EL (cell line): ENCODE measurements at places on chromosomes 2 and 18.
A peak's percentile ranks its signal among the peaks of the same experiment; 100 is the strongest.

DNA sequence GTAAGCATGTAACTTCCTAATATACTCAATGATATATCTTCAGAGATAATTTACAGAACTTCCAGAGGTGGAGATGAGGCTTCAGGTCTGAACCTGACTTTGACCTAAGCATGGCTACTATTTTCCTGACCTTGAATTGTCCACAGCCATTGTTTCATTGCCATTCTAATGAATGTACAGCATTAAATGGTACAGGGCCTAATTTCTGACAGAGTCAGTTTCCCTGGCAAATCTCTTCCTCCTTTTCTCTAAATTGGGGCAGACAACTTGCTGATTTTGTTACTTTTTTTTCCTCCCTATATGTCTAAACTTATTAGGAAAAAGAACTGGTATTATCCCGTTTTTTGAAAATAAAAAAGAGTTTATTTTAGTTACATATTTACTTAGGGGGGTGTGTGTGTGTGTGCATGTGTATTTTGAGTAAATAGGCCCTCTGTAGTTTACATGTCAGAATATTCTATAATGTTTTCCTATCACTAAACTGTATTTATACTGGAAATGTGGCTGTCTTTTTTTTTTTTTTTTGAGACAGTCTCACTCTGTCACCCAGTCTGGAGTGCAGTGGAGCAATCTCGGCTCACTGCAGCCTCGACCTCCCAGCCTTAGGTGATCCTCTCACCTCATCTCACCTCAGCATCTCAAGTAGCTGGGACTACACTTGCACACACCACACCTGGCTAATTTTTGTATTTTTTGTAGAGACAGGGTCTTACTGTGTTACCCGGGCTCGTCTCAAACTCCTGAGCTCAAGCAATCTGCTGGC lies 43.3 kb upstream of the SCN9A start:
- DNase-seq: no peak

GRCh38 chr2:171482877-171483276 lies 39.4 kb upstream of the CYBRD1 start:
- DNase-seq: peak; percentile 72

GRCh38 chr2:190984595-190984994 lies 29.4 kb downstream of the STAT1 start:
- peak; percentile 69 for DNase-seq

DNA sequence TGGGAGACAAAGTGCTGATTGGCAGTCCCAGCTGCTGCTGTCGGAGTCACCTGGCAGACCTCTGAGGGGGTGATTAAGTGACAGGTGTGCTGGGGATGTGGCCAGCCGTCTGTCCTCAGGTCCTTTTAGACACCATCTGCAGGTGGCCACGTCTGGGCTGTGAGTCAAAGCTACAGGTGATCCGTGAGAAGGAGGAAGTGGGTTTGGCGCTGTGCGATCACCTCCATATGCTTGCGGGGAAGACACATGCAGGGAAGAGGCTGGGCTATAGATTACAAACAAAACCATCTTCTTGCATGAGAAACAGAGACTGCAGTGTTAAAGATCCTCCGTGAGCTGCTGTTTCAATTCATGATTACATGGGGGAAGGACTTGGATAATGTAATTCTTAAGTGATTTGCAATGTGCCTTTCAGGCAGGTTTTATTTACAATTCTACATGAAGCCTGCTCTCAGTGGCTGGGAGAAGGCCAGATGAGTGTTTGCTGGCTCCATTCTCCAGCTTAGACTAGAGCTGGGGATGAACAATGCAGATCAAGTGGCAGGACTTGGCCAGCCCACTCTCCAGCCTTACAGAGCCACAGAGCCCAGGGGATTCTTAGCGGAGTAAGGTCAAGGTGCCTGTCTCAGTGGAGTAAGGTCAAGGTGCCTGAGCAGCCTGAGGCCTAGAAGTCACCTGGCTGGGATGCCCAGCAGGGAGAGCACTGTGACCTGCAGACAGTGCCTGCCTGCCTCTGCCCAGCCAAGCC lies 87.8 kb downstream of the LYPD1 start:
- DNase-seq: no peak

DNA sequence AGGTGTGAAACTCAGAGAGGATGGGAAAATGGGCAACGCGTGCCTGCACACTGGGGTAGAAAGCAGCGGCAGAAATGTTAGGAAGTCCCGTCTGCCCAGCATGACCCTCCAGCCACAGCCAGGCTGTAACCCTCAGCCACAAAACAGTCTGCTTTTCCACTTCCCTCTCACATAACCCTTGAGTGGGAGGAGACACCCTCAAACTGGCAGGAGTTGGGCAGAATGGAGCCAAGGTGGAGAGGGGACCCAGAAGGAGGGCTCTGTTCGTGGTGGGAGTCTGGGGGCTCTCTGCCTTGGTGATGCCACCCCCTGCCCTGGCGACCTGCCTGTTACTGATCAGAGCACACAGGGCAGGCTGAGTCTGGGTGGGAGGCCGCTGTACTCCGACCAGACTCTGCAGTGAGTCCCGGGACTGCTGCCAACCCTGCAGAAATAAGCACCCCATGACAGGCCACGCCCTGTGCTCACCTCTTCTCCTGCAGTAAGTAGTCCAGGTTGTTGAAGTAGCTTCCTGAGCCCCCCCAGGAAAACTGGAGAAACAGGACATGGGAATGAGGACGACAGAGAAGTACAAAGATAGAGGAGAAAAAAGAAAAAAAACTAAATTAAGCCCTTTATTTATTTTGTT lies 16.0 kb downstream of the FAM178B start:
- no peak for DNase-seq

- peak; percentile 8 for DNase-seq
Measured at GRCh38 chr2:60961457-60961856, 56.1 kb upstream of the PEX13 start.

DNA sequence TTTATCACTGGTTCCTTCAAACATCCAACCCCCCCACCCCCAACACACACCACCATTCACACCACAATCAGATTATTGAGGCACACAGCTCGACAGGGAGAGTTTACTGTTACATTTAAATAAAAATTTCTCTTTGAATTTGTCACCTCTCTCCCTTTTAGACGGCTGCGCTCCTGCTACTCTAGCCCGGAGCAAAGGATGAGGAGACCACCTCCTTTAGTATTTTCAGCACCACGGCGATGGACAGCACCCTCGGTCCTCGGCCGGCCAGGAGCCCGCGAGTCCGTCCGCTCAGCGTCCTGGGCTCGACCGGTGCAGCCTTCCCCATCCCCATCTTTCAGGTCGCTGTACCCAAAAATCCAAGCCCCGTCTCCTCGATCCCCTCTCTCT lies 892 bp downstream of the CELF4 start:
- DNase-seq: peak; percentile 11

DNA sequence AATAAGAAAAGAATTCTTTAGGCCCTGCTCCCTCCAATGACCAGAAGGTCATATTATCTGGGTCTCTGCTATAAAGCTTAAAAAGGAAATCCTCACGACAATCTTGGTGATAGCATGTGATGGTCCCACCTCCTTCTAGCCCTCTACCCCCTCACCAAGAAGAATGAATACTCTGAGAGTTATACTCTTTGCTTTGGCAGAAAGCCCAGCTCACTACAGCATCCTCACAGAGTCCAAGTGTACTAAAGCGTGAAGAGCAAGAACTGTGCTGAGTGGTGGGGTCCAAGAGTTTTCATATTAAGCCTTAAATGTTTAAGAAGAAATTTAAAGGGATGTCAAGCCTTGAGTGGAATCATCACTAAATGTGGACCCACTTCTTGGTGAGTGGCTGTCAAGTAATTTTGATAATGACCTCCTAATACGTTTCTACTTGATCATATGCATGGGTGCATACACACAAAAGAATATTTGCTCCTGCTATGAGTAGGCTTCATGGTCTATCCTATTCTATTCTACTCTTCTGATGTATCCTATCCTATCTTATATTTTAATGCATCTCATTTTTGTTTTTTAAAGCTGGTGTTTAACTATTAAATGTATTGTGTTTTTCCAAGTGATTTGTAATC lies 16.5 kb upstream of the SERPINB7 start:
- DNase-seq: no peak

DNA sequence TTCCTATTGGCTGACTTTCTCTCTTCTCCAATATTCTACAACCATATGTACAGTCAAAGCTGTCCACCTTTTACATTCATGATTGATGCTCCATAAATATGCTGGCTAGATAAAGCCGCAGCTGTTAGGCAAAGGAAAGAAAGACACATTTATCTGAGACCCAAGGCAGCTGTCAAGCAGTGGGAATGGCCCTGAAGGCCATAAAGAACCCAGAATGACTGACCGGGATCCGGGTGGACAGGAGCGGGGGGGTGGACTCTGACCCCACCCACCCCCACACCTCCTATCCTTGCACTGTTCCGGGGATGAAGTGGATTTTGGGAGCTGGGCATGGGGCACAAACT lies 116.4 kb downstream of the RTP5 start:
- no peak for DNase-seq

DNA sequence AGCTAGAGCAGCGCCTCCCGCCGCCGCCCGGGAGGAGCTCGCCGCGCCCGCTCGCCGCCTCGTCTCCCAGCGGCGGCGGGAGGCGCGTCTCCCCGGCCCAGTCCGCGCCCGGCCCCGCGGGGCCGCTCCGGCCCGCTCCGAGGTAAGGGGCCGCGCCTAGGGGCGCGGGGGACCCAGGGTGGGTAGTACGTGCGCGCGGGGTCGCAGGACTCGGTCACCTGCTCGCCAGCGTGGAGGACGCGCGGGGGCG lies 259 bp downstream of the NPAS2 start:
- DNase-seq: no peak

DNA sequence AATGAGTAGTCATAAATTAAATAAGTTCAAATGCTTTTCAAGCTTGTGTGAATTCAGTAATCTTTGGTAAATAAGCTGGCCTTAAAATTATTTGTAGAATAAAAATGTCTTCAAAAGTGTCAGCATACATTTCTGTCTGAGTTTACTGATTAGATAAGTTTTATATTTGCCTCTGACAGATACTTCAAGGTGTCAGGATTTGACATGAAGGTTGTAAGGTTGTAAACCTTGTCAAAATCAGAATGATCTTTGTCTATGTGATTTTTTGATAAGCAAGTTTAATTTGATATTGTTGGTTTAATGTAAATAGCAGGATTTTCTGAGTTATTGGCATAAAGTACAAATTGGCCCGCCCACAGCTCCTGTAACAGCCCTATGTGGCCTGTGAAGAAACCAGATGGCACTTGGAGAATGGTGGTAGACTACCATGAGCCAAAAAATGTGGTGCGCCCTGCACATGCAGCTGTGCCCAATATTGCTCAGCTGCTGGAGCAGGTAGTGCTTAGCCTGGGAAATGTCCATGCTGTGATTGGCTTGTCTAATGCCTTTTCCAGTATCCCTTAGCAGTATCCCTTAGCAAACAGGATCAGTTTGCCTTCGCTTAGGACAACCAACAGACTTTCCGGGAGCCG lies 188.0 kb upstream of the SPHKAP start:
- DNase-seq: no peak
